ENCODE measurements at places on chromosomes 2 and 18.
A peak's percentile ranks its signal among the peaks of the same experiment; 100 is the strongest.

- DNase-seq = no peak
Observed at GRCh38 chr18:72878143-72878542, 10.4 kb upstream of the NETO1 start.

- no peak for DNase-seq
Observed at GRCh38 chr2:118349365-118349764, 261.1 kb downstream of the INSIG2 start.

- DNase-seq = no peak
Observed at GRCh38 chr2:74646834-74647482, 1.2 kb downstream of the M1AP start.

GRCh38 chr2:122055521-122055931 lies 300.1 kb downstream of the TSN start:
- no peak for DNase-seq

- no peak for DNase-seq
Observed at GRCh38 chr2:238466243-238466756, 39.6 kb downstream of the ASB1 start.

GRCh38 chr18:12637393-12637792 lies 20.5 kb downstream of the SPIRE1 start:
- DNase-seq = no peak

DNA sequence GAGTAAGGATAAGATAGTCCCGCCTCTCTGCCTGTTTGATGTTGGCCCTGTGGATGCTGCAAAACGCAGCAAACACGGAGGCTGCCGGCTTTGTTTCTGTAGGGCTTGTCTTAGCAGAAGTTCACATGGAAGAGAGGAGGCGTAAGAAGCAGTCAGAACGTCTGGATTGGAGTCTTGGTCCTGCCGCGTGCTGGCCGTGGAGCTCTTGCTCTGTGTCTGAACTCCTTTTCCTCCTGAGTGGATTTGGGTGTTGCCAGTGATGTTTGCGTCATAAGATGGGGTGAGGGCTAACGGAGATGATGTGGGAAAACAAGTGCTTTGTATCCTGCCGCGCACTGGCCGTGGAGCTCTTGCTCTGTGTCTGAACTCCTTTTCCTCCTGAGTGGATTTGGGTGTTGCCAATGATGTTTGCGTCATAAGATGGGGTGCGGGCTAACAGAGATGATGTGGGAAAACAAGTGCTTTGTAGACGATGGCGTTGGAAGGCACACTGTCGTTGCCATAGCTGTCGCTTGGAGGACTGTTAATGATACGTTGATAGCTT lies 240.9 kb downstream of the AGAP1 start:
- DNase-seq = no peak

DNA sequence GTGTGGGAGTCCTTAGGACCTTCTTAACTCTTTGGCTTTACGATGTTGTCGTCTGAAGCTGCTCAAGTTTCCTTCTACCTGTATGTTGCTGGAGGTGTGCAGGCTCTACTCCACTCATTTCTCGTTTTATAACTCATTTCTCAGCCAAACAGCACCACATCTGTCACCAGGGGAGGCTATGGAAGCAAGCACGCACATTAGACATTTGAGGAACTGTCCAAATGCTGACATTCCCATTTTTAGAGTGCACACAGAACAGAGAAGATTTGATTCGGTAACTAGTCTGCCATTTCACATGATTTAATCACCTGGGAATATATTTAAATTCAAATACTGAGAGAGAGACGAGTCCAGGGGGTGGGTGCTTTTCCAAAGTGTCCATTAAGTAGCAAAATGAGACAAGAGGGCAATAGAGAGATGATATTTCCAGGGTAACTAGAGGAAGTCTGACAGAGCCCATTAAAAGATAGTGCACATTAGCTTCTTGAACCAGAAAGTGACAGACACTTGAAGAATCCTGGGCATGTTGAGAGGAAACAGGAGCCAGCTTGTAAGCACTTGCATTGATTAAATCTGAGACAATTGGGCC lies 793.3 kb downstream of the TDRD15 start:
- DNase-seq = no peak

GRCh38 chr18:59954755-59955156 lies 55.0 kb downstream of the PMAIP1 start:
- DNase-seq = peak; percentile 86

- DNase-seq = no peak
Observed at GRCh38 chr2:141118836-141119235, 1012.0 kb downstream of the LRP1B start.

DNA sequence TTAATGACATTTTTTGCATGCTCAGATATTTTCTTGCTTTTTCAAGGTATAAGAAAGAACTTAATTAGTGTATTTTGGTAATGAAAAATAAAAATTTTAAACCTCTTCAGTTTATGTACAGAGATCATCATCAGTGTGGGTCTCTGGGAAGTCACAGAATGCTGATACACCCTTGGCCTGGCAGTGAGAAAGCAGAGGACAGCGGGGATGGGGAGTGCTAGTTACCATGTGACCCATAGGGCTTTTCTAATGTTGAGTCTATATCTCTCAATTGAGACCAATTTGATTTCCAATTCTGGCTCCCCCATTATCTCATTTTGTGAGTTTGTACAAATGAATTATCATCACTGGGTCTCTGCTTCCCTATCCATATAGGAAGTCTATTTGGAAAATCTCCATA lies 305.7 kb downstream of the CYRIA start:
- no peak for DNase-seq

- no peak for DNase-seq
Observed at GRCh38 chr18:6382963-6383362, 31.7 kb downstream of the L3MBTL4 start.

DNA sequence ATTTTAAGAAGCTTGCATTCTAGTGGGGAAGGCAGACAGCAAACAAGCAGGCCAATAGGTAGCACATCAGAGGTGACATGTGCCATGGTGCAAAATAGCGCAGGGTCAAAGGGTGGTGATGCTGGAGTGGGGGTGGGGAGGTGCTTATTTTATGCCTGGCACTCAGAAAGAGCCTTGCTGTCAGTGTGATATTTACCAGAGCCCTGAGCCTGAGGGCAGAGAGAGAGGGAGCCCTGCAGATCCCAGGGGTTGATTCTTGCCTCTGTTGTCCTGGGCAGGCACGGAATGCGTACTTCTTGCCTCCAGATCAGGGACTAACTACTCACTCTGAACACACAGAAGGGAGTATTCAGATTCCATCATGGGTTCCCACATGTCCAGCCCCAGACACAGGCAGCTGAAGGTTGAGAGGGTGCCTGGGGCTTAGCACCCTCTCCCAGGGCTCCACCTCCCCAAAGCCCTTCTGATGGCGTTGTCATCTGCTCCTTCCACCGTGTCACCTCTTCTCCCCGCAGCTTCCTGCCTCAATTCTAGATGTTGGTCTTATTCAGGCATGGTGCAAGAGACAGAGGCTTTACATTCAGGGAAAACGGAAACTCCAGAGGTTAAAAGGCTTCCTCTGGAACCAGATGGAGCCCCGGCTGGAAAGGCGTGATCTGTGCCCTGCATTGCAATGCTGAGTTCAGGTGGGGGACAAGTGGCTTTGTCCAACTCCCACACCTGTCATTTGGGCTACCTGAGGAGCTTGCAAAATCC lies 252.3 kb downstream of the HAUS1 start:
- DNase-seq = no peak

- DNase-seq = no peak
Observed at GRCh38 chr2:36607947-36608346, 10.0 kb upstream of the FEZ2 start.

GRCh38 chr2:128789221-128789620 lies 470.6 kb upstream of the HS6ST1 start:
- no peak for DNase-seq

DNA sequence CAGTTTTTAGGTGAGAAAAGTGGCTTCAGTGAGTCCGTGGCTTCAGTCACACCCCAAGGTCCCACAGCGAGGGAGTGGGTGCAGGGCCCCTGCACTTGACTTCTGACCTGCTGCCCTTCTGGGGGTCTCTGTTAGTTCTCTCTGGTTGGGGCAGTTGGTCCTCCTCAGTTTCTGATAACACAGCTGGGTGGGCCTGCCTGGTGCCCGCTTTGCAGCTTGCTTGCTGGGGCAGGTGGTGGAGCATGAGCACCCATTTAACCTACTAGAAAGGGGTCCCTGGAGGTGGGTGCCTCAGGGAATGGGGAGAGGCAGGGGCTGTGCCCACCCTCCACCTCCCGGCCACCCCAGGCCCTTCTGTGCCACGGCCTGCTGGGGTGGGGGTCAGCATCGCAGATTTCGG lies 83.2 kb downstream of the ASB1 start:
- DNase-seq = no peak

Measured in foreskin keratinocyte (primary cell).